ENCODE measurements at places on chromosomes 1 and 21. TPM values are rescaled to one million over a fixed set of nuclear protein-coding genes. Genes with fewer than 3 reads are reported as not detected.

GRCh38 chr1:12231276-12231595, 1.4 kb downstream of the VPS13D start:
- DNase-seq = no peak

GRCh38 chr1:73953186-73953585, 244.8 kb downstream of the LRRIQ3 start:
- no peak for DNase-seq

GRCh38 chr1:207140536-207140935, 36.5 kb downstream of the C4BPA start:
- DNase-seq = no peak

DNA sequence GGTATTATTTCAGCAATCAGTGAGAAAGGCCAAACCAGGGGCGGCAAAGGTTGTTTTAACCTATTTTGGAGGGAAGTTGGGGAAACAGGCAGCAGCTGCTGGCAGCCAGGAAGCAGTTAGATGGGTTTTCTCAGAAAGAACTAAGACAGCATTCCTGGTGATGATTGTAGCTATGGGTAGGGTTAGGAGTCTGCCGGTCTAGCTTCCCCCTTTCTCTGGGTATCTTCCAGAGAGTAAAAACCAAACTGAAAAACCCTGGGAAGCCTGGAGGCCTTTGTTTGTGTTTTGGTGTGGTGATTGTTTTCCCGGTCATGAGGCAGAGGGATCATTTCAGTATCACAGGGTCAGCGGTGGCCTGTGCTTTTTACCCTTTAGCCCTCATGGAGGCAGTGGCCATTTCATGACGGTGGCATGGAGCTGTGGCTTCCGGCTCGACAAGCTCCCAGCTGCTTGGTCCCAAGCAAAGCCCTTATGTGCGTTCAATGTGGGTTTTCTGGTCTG, 19.5 kb upstream of the TNFRSF1B start:
- DNase-seq = no peak

DNA sequence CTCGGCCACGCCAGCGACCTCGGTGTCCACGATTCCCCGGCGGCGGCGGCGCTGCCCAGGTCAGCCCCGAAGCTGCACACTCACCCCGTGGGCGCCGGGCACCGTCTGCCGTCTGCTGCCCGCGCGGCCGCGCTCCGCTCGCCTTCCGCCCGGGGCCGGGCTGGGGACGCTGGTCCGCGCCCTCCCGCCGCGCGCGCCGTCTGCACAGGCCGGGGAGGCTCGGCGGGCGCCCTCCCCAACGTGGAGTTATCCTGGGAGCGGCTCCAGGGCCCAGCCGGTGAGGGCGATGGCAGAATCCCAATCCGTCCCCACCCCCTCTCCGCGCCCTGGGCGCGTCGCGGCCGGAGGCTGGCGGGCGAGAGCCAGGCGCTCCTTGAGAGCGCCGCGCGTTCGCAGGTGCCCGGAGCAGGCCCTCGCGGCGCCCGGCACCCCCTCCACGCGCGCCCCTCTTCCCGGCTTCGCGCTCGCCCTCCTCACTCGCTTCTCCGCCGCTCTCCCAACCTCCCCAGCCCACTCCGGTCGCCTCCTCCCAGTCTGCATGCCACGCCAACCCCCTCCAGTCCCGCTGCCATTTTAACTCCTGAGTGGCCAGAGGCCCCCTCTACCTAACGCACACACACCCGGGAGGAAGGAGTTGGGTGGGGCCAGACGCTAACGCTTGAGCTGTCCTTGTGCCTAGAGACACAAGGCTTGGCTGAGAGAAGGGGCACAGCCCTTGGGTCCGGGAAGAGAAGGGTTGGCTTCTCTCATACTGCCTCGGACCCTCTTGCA, at the start of gene LRRN2:
TSS of gene LRRN2 (minus strand) at position 503 of the 771 bp plus-strand sequence. CDS start 65,746 bp downstream, outside the sequence.
- no peak for DNase-seq

DNA sequence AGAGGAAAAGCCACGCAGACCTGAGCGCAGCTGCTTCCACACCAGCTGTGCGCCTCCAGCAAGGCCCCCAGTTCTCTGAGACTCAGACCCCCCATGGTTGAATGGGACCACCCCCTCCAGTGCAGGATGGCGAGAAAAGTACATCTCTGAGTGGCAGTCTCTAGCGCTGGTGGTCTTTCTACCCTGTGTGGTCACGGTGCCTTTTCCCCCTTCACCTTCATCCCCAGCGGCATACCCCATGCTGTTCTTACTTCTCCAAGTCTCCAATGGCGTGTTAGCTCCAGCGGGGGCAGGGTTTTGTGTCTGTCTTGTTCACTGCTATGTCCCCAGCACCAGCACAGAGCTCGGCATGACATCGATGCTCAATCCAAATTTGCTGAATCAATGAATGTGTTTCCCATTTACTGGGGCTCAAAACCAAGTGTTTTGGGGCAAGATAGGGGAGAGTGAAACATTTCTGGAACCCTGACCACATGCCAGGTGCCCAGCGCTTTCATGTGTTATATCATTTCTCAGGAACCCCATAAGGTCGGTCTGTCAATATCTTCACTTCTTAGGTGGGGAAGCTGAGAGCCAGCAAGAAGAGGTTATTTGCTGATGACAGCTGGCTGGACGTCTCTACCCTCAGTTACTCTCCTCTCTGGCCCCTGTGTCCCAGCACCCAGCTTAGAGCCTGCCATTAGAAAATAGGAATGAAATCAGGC, 959 bp upstream of the SDC3 start:
- DNase-seq = no peak

GRCh38 chr1:47650611-47651010, 212.8 kb downstream of the FOXD2 start:
- no peak for DNase-seq

DNA sequence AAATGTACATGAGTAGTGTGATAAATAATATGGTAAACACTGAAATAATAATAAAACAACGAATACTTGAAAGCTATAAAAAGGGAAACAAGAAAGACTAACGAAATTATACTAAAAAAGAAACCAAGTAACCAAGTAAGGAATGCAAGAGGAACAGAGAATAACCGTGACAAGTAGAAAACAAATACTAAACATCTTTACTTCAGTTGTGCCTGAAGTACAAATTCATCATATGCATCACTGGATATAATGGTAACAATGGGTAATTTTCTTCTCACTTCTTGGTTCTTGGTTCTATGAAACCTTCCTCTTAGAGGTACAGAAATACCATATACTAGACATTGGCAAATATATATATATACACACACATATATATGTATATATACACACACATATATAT, 1093.6 kb upstream of the B3GALT2 start:
- DNase-seq = no peak

DNA sequence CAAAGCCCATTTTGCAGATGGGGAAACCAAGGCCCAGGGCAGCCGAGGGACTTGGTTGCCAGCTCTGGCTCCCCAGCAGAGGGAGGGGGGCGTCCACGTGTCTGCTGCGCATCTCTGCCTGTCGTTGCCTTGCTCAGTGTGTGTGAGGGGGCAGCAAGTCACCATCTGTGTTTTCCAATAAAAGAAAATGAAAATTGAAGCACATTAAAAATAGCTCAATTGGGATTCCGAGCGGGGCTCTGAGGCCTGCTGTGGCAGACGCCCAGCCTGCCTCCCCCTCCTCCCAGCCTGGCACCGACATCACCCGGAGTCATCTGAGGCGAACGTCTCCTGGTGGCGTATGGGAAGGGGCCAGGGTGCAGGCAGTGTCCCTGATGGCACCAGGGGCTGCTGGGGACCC, 51.2 kb downstream of the EPHB2 start:
- DNase-seq = no peak

DNA sequence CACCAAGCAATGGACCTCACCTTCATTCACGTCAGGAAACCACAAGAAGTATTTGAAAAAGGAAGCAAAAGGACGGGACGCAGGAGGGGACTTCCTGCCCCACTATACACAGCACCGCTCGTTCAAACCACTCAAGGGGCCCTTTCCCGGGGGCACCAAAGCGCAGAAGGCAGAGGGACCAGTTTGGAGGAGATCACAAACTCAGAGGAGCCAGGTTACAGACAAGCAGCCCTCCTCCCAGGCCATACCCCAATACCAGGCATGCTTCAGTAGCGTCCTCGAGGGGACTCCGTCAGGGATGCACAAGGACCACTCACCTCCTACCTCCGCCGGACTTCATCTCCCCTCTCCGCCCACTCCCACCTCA, 685 bp downstream of the CRTC2 start:
- no peak for DNase-seq

DNA sequence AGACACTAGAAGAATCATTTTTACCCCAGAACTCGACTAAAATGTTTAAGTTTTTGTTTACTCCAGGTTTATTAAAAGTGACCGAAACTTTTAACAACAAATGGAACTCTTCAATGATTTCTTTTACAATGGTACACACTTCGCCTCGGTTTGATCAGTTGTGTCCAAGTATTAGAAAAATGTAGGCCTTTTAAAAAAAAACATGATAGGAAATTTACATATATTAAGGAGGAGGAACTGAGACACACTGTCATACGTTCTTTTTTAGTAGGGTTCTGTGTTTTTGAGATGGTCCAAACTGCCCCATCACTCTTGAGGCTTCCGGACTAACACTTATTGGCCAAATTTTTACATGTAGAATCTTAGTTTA, 1.3 kb downstream of the PRDM2 start:
- no peak for DNase-seq

DNA sequence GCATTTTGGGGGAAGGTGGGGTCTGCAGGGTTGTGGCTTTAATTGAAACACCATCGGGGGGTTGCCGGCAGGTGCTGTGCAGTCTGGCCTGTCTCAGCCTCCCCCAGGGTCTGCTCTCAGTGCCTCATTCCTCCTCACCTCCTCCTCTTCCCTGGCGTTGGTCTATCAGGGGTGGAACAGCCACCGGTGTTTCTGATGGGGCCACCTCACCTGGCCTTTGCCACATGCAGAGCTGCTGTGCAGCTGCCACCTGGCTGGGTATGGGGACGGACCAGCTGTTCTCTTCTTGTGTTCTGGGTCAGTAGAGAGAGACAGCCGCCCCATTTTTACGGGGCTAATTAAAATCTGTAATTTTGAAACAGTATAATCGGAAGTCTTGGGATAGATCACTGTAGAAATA, 53.9 kb downstream of the SPSB1 start:
- no peak for DNase-seq

DNA sequence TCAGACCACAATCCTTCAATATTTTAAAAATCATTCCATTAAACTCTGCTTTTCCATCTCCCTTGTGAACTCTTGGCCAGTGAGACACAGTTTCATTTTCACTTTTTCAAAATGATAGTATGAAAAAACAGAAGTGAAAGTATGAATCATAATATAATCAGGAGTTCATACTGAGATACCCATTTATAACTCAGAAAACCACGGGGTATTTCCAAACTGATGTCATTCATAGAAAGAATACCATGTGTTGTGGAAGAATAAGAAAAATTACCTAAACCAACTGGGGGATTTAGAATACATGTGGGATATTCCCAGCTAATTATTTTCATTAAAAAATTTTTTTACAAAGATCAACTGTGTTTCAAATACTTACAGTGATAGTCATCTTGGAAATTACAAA, 149.9 kb downstream of the MRPL39 start:
- DNase-seq = no peak

- DNase-seq = no peak
These were observed 46.8 kb downstream of the GPR161 start for GRCh38 chr1:168089979-168090337.

DNA sequence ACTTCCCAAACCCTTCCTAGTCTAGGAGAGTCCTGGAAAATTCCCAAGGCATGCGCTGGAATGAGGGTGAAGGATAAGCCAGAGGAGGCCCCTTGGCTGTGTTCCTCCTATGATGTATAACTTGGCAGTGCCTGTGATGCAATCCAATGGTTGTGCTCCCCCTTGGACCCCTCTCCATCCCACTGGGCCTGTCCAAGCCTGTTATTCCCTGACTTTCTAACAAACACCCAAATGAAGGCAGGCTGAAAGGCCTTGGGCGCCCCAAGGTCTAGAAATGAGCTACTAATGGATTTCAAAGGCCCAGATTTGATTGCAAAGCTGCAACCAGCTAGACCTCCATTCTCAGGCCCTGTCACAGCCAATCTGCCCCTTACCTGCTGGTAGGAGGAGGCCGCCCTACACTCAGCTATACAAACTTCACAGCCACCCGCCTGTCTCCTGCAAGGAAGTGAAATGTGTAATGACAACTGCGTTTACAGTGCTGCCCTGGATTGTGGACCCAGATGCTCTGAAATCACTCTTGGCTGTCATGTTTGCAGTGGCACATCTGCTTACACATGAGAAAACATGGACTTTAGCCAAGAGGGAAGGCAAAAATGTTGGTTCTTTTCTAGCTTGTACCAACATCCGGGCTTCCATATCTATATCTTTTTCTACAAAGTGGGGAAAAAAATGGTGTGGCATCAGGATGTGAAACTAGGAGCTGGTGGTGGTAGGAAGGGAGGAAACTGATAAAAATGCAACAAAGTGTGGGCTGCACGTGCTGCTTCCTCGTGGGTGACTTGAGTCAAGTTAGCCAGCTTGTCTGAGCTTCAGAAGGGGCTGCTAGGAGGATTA, 130.4 kb downstream of the TRABD2B start:
- no peak for DNase-seq

- DNase-seq = no peak
These were observed 56.0 kb downstream of the ITSN1 start for GRCh38 chr21:33698087-33698860.

DNA sequence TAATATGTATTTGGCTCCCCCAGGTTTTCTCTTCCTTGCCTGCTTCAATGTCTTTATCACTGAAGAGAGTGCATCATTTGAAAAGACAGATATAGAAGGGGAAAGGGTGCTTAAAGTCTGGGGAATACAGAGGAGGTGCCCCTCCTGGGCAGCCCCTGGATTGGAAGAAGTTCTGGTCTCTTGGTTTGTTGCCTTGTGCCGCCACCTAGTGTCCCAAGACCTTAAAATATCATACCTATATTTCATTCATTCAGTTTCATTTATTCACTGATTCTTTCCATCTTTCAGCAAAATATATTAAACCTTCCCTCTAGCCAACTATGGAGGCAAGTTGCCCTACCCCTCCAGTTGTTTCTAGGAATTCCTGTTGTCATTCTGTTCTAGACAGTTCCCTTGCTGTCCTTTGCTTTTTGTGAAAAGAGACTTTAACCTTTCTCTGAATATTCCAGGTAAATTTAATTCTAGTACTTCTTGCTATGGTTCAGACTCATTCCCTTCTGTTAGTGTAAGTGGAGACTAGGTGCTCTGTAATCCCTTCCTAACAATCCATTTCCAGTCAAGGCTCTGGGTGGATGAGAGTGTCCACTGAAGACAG, 56.1 kb downstream of the MEF2D start:
- DNase-seq = no peak

Gene ECE1
- 9.5 TPM for total RNA-seq

Gene SETD4
- 31.8 TPM for total RNA-seq

Gene GSTM3
- 69.4 TPM for total RNA-seq

Gene SPRR2B
- not detected for total RNA-seq

Gene TRNP1
- 16.4 TPM for total RNA-seq

Gene KCNJ15
- under 0.01 TPM for total RNA-seq

Gene MPL
- not detected for total RNA-seq

Gene NBPF1
- total RNA-seq = 84.4 TPM

Gene ADCY10
- 0.62 TPM for total RNA-seq

All from occipital lobe (tissue), 3 donors.